Activated T-cell treated with anti-CD3 and anti-CD28 coated beads for 48 hours (primary cell): ENCODE measurements at places on chromosomes 13 and 19.

- no peak for DNase-seq
Observed at GRCh38 chr13:100464006-100464405, 124.6 kb downstream of the GGACT start.

- no peak for DNase-seq
Observed at GRCh38 chr19:21581646-21582240, 76.3 kb downstream of the ZNF429 start.

DNA sequence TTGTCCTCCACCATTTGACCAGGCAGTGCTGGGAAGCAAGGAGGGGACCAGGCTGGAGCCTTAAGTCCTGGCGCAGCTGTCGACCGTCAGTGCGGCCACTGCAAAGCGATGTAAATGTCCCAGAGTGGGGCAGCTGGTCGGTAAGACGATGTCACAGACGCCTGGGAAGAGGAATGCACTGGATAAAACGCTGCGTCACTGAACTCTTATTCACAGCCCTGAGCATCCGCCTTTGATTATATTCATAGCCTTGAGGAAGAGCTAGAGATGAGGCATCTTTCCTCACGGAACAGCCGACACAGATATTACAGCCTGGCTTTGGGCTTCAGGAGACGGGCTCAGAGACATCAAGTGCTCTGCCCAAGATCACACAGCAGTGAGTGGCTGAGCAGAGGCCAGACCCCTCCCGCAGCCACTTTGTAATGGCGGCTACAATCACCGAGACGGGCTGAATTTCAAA is 17.6 kb upstream of the TUBGCP3 start:
- no peak for DNase-seq

GRCh38 chr13:39349391-39349960 is 253.5 kb downstream of the LHFPL6 start:
- DNase-seq: no peak

DNA sequence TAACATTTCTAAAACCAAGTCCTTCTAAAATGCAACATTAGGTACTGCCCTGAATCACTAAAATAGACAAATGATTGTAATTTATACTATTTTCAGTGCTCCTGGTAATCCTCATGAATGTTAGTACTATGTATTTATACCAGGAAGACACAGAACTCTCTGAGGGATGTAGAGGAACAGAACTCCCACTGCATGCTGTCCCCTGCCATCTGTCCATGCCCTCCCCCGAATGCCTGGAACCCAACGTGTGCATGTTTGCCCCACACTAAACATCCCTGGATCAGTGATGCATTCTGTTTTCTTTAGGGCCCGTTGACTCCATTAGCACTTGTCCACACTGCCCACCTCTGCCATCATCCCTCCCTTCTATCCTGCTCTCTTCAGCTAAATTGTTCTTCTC is 26.5 kb downstream of the ENOX1 start:
- DNase-seq: no peak
